ENCODE measurements at places on chromosomes 13 and 19. TPM values are rescaled to one million over a fixed set of nuclear protein-coding genes. Genes with fewer than 3 reads are reported as not detected.

Gene SRRM5
- 0.16 TPM for total RNA-seq

DNA sequence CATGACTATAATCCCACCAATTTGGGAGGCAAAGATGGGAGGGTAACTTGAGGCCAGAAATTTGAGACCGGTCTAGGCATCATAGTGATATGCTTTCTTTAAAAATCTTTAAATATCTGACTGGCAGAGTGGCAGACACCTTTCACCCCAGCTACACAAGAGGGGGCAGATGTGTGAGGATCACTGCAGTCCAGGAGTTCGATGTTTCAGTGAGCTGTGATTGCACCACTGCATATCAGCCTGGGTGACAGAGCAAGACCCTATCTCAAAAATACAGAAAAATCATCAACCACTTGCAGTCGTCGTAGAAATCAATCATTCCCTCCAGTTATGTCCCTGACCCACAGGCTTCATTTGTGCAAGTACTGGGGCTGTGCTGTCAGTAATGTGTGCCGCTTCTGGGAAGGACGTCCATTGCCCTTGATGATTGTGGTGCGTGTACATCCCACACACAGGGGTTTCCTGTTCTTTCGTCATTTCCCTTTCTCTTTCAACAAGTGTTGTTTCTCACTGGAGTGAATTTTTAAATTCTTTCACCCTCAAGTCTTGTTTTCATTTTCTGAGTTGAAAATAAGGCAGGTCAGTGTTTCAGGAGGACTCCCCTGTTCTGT, 1.4 kb downstream of the LGALS14 start:
- DNase-seq: no peak

- no peak for DNase-seq
Observed at GRCh38 chr13:111282997-111283396, 37.4 kb upstream of the TEX29 start.

GRCh38 chr13:73571376-73571775, 512.6 kb downstream of the KLF5 start:
- no peak for DNase-seq

- no peak for DNase-seq
Observed at GRCh38 chr13:101291646-101292515, 124.4 kb downstream of the NALCN start.

Gene SBK3
- 17.6 TPM for total RNA-seq

DNA sequence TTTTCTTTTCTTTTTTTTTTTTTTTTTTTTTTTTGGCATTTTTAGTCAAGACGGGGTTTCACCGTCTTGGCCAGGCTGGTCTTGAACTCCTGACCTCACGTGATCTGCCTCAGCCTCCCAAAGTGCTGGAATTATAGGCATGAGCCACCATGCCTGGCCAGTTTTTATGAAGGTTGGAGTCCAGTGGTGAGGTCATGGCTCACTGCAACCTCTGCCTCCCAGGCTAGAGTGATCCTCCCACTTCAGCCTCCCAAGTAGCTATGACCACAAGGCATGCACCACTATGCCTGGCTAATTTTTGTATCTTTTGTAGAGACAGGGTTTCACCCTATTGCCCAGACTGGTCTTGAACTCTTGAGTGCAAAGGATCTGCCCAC, 4.2 kb downstream of the SNRPA start:
- DNase-seq: no peak

DNA sequence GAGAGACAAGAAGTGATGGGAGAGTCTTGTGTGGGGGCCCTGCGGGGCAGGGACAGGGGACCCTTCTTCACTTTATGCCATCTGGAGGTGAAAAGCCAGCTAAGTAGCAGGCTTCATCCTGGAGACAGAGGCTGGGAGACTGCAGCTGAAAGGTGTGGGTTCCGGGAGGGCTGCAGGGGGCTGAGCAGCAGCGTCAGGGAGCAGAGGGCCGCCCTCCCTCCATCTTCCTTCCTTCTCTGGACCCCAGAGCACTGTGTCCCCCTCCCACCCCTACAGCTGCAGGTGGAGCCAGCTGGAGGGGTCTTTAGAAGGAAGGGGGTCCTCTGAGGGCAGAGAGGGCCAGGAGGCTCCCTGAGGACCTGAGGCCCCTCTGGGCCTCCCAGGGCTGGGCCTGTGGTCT, 96.6 kb downstream of the WTIP start:
- DNase-seq: no peak

- DNase-seq: no peak
Observed at GRCh38 chr13:43805681-43806128, 18.9 kb upstream of the ENOX1 start.

Gene ZNF440
- 4.4 TPM for total RNA-seq

DNA sequence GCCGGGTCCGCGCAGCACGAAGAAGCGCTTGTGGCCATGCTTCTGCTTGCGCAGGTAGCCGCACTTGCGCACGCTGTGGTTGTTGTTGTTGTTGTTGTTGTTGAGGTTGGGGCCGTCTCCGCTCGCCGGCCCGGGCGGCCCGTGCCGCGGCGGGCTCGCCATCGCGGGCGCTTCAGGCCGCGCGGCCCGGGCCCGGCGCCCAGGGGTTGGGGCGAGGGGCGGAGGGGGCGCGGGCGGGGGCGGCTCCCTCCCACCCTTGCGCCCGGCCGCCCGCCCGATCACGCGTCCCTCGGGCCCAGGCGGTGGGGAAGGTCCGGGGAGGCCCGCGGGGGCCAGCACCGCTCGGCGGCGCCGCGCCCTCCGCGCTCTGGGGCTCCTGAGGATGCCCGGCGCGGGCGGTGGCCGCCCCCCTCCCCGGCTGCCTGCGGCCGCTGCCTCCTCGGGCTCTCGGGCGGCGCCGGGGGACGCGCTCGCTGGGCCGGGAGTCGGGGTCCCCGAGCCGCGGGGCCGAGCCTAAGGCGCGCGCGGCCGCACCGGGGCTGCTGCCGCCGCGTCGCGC, 412 bp downstream of the IRS2 start:
- peak; percentile 76 for DNase-seq

DNA sequence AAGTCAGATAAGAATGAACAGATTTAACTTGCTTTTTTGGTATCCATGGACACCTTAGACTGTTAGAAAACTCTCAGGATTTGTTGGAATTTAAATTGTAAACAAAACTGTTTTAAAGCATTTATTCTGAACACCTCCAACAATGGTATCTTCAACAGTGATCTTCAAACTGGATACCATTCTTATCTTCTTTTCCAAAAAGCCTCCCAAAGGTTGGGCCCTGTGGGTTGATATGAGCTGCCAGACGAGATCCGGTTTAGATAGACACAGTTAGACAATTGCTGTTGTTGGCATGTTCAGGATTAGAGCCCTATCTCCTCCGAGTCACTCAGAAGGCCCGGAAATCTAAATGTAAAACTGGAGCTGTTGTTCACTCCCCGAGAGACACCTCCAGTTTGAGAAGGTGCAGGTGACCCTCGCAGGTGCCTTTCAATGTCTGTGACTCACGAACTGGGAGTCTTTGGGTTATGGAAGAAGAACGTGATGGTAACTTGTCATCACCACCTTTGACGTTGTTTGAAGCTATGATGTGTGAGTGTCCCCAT, 143.6 kb upstream of the RNF113B start:
- no peak for DNase-seq

Gene CYP2A6
- total RNA-seq: not detected

Gene CLASRP
- 33.4 TPM for total RNA-seq

- DNase-seq: no peak
Observed at GRCh38 chr19:23526302-23526701, 131.0 kb upstream of the ZNF91 start.

DNA sequence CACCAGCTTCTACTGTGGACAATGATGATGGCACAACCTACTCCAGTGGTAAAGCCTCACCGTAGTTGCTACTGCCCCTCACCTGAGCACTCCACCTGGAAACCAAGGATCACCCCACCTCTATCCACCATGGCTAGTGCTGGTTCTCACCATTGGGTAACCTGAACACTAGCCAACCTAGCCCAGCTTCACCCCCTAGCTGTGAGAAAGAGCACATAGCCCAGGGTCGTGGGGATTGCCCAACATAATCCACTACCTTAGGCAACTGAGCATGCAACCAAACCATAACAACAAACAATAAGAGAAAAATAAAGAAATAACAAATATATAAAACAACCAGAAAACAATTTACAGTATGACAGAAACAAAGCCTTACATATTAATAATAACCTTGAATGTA, 560.1 kb downstream of the DIAPH3 start:
- no peak for DNase-seq

DNA sequence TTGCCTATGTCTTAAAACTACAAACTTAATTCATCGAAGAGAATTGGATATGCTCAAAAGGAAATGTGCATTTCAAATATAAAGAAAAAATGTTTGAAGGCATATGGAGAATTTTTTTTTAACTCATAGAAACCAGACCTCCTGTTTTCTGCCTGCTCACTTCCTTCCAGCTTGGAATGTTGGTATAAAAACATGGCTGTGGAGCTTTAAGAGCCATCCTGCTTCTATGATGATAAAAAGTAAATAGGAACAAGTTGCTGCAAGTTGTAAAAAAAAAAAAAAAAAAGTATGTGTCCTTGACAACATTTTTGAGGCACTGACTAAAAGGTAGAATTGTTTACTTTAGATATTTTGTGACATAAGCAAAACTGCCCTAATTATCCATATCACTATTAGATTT, 1230.7 kb downstream of the PCDH9 start:
- DNase-seq: no peak

GRCh38 chr19:6767081-6767356, 216 bp downstream of the SH2D3A start:
- DNase-seq: no peak

Gene PSPN
- total RNA-seq: 1.1 TPM

Gene SBK2
- 12.7 TPM for total RNA-seq

Gene ZNF730
- 0.11 TPM for total RNA-seq

GRCh38 chr13:99657848-99658260, 156.6 kb downstream of the TM9SF2 start:
- no peak for DNase-seq

Gene PEAK3
- 0.68 TPM for total RNA-seq

DNA sequence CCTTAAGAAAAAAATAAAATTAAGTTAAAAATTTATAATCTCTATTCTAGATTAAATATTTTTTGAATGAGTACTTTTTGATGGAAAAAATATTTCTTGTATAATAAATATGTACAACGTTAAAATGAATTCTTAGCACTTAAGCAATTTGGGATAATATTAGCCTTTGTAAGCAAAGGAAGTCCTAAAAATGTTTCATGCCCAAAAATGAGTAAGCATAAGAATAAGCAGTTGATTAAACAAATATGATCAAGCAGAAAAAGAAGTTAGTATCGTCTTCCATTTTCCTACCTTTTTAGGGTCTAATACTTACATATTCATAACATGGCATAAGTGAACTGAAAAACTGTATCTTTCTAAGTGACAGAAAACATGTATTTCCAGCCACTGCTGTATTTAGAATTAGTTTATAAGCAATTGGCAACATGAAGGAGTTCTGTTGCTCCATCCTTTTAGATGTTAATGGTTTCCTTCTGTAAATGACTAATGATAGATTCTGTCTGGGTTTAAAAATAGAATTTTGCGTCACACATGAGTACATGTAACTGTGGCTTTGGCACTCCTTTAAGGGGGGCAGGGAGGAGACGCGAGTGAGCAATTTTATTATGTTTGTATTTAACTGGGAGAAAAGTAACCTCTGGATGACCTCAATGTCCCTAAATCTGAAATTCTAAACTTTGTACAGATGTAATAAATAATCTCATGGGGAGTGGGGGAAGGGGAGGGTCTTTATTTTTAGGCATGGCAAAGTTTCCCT, 237.4 kb downstream of the RGCC start:
- DNase-seq: peak; percentile 62

Measured in Right ventricle myocardium inferior (tissue), 1 donor.